ENCODE measurements at places on chromosomes 12 and 14.

- no peak for DNase-seq
Observed at GRCh38 chr12:100199023-100199346, 1.6 kb upstream of the ACTR6 start.

- DNase-seq: no peak
Observed at GRCh38 chr14:89405712-89406111, 11.3 kb downstream of the FOXN3 start.

- no peak for DNase-seq
Observed at GRCh38 chr12:25701290-25701689, 148.2 kb upstream of the LMNTD1 start.

GRCh38 chr12:90017316-90017715 is 308.7 kb upstream of the ATP2B1 start:
- no peak for DNase-seq

All from cerebellar nuclear complex (tissue), 1 donor.